ENCODE measurements at places on chromosomes 3 and 15. TPM values are rescaled to one million over a fixed set of nuclear protein-coding genes. Genes with fewer than 3 reads are reported as not detected.

Gene RABL3
- total RNA-seq, result 27.4 TPM

- DNase-seq, result no peak
Measured at GRCh38 chr3:45567730-45568172, 26.8 kb upstream of the LIMD1 start.

- DNase-seq, result no peak
Measured at GRCh38 chr3:49899815-49900214, 3.9 kb downstream of the MST1R start.

- no peak for DNase-seq
Measured at GRCh38 chr15:86558252-86558651, 478.6 kb downstream of the AGBL1 start.

- no peak for DNase-seq
Measured at GRCh38 chr3:48684480-48685143, 1.1 kb downstream of the NCKIPSD start.

DNA sequence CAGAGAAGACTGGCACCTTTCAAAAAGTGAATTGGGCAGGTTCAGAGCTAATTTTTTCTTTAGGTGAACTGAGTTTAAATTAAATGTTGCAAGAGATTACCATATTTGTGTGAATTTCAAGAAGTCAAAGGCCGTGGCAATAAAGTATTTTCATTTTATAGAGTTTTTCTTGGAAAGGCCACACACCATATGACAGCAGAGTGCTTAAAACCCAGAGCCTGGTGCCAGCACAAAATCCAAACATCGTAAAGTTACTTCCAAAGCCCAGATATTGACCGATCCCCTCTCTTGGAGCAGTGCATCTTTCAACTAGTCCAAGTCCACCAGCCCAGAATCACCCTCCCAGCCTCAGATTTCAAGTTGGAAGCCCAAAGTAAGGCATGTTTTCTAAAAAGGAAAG is 164.5 kb downstream of the VGLL4 start:
- DNase-seq, result no peak

GRCh38 chr15:90559119-90559518 is 29.4 kb downstream of the CRTC3 start:
- no peak for DNase-seq

GRCh38 chr15:101026656-101027272 is 107.6 kb downstream of the LRRK1 start:
- DNase-seq, result no peak

Gene EPHB3
- total RNA-seq, result 15.2 TPM

DNA sequence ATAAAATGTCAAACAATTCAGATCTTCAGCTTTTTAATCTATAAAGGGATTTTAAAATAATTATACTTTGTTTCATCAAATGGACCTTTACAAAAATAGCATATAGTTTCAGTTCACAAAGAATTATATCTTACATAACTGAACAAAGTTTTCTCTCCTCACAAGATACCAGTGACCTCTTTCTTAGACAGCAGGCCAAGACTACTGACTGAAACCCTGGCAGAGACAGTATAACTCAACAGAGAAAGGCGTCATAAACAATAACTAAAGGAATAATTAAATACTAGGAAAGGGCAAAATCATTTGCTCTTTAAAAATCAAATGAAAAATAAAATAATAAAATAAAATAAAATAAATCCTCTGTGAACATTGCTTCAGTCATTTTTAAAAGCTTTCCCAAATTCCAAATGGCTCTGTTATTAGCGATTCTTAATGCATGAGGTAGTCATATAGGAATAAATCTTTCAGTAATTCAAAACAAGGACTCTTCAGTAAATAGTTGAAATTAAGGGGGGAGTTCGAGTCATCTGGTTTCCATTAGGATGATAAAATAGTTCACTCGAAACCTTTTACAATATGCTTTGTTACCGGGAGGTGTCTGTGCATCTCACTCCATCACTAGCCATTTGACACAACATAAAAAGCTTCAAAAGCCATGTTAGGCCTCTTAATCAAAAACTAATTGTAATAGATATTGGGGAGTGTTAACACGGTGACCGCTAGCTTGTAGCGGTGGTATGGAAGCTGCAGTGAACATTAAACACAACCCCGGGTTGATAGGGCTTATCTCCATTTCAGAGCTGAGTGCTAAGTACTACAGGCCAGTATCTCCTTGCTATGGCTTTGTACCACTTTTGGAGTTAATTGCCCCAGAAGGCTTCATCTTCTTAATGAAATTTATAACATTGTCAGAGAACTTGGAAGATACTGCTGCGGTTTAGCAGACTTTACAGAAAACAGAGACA is 142.9 kb upstream of the NR2F2 start:
- no peak for DNase-seq

Gene UPK1B
- 0.98 TPM for total RNA-seq

- DNase-seq, result no peak
Measured at GRCh38 chr15:64560998-64561397, 100.6 kb downstream of the ZNF609 start.

Gene NR1I2
- total RNA-seq, result not detected

- no peak for DNase-seq
Measured at GRCh38 chr3:115503394-115503793, 119.9 kb upstream of the GAP43 start.

Gene MITF
- 26.5 TPM for total RNA-seq

DNA sequence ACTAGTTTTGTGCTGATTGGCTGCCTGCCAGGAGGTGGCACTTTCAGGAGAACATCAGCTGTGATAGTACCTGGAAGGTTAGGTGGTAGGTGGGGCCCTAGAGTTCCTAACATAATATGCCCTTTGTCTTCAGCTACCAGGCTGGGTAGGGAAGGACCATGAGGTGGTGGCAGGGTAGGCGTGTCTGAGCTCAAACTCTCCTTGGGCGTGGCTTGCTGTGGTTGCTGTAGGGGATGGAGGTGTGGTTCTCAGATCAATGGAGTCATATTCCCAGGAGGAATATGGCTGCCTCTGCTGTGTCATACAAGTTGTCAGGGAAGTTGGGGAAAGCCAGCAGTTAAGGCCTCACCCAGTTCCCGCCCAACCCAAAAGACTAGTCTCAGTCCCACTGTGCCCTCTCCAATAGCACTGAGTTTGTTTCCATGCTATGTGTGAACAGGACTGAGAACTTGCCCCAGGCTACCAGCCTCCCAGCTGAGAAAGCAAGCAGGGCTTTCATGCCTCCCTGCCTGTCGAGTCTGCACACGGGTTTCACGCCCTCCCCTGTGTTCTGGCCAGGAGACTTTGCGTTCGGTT is 107.7 kb downstream of the CHCHD4 start:
- DNase-seq, result no peak

DNA sequence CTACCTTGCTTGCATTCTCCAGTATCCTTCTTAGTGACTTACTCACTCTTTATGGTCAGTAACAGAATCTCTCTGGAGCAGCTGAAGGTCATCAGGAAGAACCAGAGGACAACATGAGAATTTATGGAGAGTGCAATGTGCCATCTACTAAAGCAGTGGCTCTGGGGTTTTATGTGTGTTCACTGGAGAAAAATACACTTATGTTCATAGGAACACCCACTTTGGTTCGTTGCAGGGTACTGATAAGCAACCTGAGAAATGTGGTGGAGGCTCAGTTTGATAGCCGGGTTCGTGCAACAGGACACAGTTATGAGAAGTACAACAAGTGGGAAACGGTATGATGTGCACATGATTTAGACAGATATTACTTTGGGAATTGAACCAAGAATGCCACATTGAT is 12.8 kb downstream of the CPB1 start:
- DNase-seq, result no peak

Gene SEMA3G
- 38.3 TPM for total RNA-seq

Gene ST3GAL6
- total RNA-seq, result 25.1 TPM

Data from sciatic nerve (tissue), 2 donors.